GM03348 (cell line): ENCODE measurements at places on chromosomes 11 and 22.

- DNase-seq: no peak
Measured at GRCh38 chr11:127451861-127452260, 451.3 kb upstream of the KIRREL3 start.

GRCh38 chr11:64032050-64032449 lies 3.7 kb upstream of the FLRT1 start:
- DNase-seq: no peak

DNA sequence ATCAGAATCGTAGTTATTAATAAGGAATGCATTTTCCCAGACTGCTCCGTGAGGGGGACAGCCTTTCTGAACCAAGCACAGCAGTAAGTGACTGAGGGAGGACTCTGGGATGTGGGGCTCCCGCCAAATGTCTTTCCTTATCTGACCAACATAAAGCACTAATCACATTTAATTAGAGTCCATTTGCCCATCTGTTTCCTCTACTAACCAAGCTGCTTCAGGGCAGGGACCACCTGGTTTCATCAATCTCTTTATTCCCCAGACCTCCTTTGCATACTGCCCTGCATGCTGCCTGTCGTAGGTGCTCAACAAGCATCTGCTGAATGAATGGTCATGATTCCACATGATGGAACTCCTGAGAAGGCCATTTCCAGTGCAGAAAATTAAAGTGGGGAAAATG lies 29.4 kb downstream of the SMCO4 start:
- DNase-seq: no peak

DNA sequence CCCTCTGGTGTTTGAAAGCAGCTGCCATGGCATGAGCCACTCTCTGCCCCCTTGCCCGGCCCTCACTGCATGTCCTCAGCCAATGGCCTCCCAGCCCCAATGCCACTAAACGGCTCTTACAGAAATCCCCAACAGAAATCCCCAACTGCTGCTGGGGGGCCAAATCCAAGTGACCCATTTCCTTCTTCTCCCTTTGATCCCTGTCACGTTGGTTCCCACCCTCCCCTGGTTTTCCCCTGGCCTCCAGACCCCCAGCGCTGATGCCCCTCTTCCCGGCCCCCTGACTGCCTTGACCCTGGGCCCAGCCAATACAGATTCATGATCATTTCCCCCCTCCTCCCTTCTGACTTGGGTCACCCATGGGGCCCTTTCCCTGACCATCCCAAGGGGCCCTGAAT lies 30.9 kb downstream of the IGLL1 start:
- no peak for DNase-seq

DNA sequence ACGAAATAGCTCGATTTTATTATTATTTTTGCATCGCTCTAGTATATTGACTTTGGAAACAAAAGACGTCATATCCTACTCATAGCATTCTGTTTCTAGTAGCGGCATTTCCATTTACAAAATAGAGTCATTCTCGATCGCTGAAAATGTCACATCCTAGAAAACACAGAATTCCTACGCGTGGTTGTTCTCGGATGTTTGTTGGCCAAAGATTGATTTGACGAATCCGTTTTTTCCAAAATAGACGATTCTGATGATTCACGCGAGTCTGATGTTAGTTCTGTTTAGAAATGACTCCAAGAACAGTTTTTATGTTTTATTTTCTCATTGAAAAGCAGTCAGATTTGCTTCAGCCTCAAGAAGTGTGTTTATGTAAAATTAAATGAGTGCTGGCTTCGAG lies 47.6 kb downstream of the SMIM38 start:
- DNase-seq: no peak

DNA sequence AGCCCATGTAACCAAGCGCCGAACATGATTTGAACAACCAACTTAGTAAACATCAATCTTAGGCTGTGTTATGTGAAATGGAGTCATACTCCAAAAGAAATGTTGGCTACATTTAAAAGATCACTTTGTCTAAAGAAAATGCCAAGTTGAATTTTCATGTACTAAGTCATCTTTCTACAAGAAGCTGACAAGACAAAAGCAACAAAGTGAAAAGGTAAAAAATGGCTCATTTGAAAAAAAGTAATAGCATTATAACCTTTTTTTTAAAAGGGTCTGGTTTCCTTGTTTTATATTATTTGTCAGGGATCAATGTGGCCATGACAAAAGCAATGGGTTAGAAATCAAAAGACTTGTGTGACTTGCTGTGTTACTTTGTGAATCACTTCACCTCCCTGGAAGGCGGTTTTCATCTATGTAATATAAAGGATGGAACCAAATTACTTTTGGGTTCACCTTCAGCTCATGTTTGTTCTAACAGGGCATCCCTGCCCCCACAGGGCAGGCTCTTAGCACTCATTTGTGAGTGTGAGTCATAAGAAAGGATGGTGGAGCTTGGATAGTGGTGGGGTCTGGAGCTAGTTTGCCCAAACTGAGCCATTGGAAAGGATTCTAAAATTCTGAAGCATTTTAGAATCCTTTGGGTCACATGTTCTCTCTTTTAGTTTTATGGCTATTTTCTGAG lies 131.9 kb upstream of the MTMR2 start:
- peak; percentile 53 for DNase-seq

DNA sequence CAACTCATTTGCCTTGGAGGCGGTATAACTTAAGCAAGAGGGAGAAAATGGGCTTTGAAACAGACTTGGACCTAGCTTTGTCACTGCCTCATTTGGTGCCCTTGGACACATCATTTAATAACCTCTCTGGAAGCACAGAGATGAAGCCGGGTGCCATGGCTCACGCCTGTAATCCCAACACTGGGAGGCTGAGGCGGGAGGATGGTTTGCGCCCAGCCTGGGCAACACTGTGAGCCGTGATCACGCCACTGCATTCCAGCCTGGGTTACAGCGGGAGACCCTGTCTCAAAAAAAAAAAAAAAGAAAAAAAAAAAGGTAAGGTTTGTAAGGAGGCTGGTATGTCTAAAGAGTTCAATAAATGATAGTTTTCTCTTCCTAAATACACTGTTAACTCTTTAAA lies 806 bp downstream of the COA4 start:
- DNase-seq: no peak

GRCh38 chr11:111018566-111018965 lies 227.0 kb upstream of the POU2AF2 start:
- DNase-seq: no peak

DNA sequence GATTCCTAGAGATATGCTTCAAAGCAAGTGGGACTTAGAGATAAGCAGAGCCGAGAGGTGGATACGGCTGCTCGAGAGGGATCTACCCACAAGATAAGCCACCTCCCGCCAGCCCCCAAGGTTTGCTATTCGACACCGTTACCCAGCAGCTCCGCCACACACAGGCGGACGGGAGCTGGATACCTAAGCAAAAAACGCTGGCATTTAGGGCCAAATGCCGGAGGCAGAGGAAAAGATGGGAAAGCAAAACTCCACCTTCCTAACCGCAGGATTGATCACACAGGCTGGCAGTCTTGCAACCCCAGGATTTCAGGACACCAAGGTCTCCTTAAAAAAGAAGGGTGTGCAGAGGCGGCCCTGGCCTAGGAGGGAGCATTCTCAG lies 709 bp downstream of the FTH1 start:
- DNase-seq: no peak

DNA sequence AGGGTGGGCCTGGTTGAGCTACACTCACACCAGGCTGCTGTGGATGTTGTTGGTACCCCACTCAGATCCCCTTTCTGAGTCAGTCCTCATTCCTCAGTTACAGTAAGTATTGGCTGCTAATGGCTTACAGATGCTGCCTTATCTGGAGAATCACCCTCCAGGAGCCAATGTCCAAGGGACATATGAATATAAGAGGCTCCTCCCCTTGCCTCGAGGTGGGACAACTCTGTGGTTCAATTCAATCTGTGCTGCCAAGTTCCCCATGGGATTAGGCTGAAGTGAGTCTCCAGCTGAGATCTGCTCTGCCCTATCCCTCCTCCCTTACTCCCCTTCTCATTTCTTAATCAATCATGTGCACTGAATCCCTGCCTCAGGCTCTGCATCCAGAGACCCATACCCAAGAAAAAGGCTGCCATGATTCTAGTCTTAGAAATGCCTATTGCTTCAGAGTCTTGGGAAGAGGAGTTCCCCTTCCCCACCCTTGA lies 168.8 kb upstream of the SYT13 start:
- no peak for DNase-seq

DNA sequence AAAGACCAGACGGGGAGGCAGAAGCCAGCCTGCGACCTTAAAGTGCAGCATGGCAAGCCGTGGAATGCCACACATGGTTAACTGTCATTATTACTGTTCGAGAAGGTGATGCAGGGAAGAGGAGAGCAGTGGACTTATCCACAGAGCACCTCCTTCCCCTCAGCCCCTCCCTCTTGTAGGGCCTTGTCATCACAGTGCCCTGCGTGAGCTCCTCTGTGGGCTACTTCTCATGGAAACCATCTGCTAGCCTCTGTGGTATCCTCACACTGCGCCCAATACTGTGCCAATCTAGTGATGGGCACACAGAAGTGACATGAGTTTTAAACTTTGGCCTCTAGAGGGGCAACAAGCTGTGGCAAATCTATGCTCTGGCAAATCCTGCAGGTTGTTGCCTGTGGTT lies 18.2 kb upstream of the CCDC134 start:
- DNase-seq: no peak

DNA sequence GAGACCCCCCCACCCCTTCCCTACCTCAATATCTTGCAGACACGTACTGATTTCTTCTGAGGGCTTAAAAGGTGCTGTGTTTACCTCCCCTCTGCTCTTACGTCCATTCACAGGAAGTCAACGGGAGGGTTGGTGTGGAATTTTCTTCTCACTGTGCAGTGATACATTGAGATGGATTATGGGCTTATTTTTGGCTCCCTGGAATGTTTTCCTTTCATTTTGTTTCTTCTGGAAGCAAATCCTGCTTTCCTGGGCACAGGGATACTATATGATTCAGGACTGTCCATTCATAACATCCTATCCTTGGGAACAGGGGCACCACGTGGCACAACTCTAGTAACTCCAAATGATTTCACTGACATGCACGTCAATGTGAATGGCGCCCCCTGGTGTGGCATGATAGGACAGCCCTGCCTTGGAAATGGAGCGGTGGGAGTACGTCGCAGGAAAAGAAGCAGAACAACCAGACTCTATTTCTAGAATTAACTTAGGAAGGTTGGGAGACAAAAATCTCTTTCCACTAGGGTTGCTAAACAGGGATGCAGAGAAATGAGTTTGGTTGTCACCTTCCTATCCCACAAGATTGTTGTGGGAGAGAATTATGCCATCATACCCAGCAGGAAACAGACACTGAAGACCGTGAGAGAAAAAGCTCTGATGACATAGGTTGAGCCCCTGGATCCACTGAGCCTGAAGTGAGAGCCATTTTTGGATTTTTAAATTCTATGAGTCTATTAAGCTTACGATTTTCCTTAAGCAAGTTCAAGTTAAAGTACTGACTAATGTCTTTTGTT lies 146.5 kb upstream of the RAG2 start:
- DNase-seq: peak; percentile 53

- DNase-seq: no peak
Measured at GRCh38 chr22:17741866-17742526, 32.3 kb downstream of the BID start.

DNA sequence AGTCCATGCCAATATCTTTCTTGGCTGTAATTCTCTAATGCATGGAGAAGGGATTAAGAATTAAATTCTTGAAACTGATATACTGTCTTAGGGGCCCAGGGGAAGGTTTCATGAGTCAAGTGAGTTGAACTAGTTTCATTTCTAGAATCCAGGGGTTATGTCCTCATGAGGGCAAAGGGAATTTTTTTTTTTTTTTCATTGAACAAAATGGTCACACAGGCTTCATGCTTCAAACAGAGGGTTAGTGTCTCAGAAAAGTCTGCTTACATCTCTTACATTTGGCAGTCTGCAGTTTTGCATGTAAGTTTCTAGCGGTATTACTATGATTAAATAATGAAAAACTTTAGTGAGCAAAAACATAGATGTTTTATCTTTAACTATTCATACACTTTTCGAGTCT lies 32.9 kb downstream of the PPME1 start:
- DNase-seq: no peak

- no peak for DNase-seq
Measured at GRCh38 chr11:26086028-26086427, 245.9 kb upstream of the ANO3 start.

DNA sequence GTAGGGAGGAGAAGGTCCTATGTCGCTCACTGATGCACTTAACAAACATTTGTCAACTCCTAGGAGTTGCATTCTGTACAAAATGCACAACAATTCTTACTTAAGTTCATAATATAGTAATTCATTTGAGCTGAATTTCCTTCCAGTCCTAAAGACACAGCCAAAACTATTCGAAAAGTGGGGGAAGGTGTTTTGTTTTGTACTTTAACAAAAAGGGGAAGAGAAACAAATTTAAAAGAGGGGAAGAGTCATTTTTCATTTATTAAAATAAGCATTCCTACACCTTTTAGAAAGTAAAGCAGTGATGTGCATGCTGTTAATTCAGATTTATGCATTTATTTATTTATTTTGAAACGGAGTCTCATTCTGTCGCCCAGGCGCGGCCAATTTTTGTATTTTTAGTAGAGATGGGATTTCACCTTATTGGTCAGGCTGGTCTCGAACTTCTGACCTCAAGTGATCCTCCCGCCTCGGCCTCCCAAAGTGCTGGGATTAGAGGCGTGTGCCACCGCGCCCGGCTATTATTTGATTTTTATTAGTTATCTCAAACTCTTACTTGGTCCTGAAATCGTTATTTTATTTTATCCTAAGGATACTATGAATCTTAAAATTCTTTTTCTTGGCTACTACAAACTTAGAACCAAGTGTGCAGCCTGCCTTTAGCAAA lies 1.1 kb upstream of the FANCF start:
- DNase-seq: no peak

DNA sequence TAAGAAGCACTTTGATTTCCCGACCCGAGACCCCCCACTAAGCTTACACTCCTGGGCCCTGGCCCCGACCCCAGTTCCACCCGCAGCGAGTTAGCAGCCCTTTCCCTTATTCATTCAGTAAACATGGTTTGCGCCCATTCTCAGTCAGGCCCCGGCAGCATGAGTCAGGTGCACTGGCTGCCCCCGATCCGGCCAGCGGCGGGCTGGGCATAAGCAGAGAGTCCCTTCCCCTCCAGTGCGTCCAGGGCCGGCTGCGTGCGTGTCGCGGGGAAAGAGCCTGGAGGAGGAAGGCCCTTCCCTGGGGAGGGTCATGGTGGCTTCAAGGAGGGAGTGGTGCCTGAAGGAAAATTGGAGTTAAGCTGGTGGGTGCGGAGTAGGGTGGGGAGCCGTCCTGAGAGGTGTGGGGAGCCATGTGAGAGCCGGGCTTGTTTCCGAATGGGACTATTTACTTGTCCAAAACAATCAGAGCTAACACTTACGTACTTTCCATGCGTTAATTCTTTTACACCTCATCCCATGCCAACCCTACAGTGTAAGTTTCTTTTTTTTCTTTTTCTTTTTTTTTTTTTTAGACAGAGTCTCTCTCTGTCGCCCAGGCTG lies 657 bp downstream of the IGHMBP2 start:
- peak; percentile 64 for DNase-seq

DNA sequence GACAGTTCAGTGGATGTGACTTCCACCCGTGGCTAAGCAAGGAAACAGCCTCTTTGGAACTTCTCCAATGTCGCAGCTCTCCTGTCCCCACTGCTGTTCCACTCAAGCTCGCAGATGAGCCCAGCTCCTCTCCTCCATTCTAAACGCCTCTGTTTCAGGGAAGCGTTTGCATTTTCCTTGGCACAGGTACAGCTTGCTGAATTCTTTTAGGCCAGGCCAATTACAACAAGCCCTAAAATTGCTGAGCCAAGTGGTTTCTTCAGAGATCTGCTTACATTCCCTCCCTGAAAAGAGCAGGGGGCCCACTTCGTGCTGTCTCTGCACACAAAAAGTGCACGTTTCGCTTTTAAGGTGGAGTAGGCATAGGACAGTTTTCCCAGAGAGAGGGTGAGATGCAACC lies 91.5 kb upstream of the BLID start:
- peak; percentile 16 for DNase-seq
